ENCODE measurements at places on chromosomes 2 and 18.

GRCh38 chr18:38576916-38577315, 1011.3 kb upstream of the CELF4 start:
- no peaks in the 10 kb centered on the region for H3K4me1 ChIP-seq
- DNase-seq: no peak
- no peaks in the 10 kb centered on the region for H3K27me3 ChIP-seq
- H3K4me3 ChIP-seq: no peak overlapping the region

- H3K36me3 ChIP-seq: no peaks in the 10 kb centered on the region
- H3K4me3 ChIP-seq: no peak overlapping the region
- peak; percentile 83 for DNase-seq
- peak overlapping the region; percentile 31 for H3K27ac ChIP-seq
Measured at GRCh38 chr2:47310801-47311560, 92.0 kb upstream of the MSH2 start.

GRCh38 chr2:106163948-106164545, 30.1 kb downstream of the UXS1 start:
- no peak for DNase-seq
- no peaks in the 10 kb centered on the region for H3K4me1 ChIP-seq
- H3K4me3 ChIP-seq: no peak overlapping the region
- no peaks in the 10 kb centered on the region for H3K36me3 ChIP-seq

GRCh38 chr2:114728372-114728771, 285.9 kb downstream of the DPP10 start:
- DNase-seq: no peak
- H3K4me3 ChIP-seq: no peak overlapping the region
- H3K27ac ChIP-seq: no peak overlapping the region

GRCh38 chr18:43651057-43651456, 373.8 kb upstream of the SYT4 start:
- H3K27me3 ChIP-seq: no peaks in the 10 kb centered on the region
- no peaks in the 10 kb centered on the region for H3K36me3 ChIP-seq
- no peak for DNase-seq
- no peak overlapping the region for H3K4me3 ChIP-seq

DNA sequence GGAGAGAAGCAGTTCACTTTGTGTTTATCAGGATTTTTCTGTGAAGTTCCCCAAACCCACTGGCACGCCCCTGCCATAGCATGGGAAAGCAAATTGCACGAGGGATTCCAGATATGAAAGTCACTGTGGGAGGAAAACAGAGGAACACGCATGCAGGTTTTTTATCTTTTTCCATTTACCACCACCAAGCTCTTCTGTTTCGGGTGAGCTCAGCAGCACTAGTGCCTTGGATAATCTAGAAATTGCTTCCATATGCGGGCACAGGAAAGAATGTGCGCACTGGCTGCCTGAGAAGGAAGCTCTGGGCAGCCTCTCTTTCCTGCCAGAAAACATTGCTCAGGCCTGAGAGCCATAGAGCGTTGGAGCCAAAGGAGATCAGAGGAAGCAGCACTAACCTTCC, 65.9 kb upstream of the WIPF1 start:
- H3K4me3 ChIP-seq: no peak overlapping the region
- peak; percentile 63 for DNase-seq
- H3K4me1 ChIP-seq: peaks cover 5% of the 10 kb centered on the region
- no peaks in the 10 kb centered on the region for H3K36me3 ChIP-seq

DNA sequence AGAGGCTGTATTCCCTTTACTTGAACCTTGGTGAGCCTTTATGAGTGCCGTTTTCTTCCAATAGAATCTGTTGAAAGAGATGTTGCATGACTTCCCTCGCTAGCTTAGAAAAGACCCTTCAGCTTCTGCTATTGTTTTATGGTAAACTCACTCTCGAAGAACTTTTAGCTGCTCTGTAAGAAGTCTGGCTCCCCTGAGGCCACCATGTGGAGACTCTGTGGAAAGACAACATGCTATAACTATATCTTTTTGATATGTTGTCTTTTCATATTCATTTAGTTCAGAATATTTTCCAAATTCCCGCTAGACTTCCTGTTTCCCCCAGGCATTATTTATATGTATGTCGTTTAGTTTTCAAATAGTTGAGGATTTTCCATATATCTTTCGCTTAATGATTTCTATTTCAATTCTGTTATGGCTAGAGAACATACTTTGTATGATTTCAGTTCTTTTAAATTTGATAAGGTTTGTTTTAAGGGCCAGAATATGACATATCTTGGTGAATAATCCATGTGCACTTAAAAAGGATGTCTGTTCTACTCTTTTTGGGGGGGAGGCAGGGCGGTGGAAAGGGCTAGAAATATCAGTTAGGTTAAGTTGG, 64.1 kb downstream of the PTPN4 start:
- H3K36me3 ChIP-seq: no peaks in the 10 kb centered on the region
- H3K27me3 ChIP-seq: no peaks in the 10 kb centered on the region
- no peak overlapping the region for H3K27ac ChIP-seq
- peaks cover 2% of the 10 kb centered on the region for H3K4me1 ChIP-seq
- no peak for DNase-seq
- H3K4me3 ChIP-seq: no peak overlapping the region

DNA sequence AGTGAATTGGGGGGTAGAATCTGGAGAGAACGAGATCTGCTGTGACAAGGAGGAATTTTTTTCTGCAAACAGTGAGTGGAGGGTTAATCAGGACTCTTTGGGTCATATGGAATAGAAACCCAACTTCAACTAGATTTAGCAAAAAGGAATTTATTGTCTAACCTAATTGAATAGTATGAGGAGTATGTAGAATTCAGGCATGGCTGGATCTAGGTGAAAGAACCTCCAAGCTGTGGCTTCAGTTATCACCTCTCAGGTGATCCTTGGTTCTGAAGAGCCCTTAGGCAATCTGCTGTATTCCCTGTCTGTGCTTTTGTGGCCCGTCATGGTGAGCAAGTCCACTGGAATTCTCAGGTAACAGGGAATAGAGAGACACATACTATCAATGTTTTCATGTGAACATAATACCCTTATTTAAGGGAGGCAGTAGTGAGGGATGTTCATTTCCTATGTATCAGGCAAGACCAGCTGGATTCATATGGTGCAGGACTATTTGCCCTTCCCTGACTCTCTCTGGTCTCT, 164.7 kb downstream of the ALPK2 start:
- no peaks in the 10 kb centered on the region for H3K36me3 ChIP-seq
- no peak overlapping the region for H3K4me3 ChIP-seq
- DNase-seq: no peak
- H3K4me1 ChIP-seq: no peaks in the 10 kb centered on the region
- no peak overlapping the region for H3K27ac ChIP-seq

DNA sequence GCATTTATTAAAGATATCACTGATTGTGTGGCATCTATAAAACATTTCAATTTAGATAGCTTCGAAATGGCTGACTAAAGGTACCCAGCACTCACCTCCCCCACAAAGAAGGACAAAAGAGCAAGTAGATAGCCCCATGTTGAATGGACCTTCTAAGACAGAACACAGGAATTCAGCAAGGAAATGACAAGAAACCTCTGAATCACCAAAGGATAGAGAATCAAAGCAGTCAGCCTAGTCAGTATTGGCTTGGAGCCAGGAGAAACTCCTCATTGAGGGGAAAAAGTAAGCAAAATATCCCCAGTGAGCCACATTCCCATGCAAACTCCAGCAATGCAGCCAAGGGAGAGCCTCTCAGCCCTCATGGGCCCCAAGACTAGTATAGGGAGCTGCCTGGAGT, 113.7 kb downstream of the BARD1 start:
- H3K36me3 ChIP-seq: no peaks in the 10 kb centered on the region
- H3K4me3 ChIP-seq: no peak overlapping the region
- no peaks in the 10 kb centered on the region for H3K4me1 ChIP-seq
- no peak overlapping the region for H3K27ac ChIP-seq

GRCh38 chr2:161042990-161043625, 117.1 kb upstream of the TANK start:
- no peak overlapping the region for H3K4me3 ChIP-seq
- no peak overlapping the region for H3K27ac ChIP-seq
- H3K27me3 ChIP-seq: no peaks in the 10 kb centered on the region
- no peaks in the 10 kb centered on the region for H3K4me1 ChIP-seq

- DNase-seq: no peak
- no peak overlapping the region for H3K27ac ChIP-seq
Measured at GRCh38 chr2:71906357-71906973, 241.2 kb downstream of the CYP26B1 start.

GRCh38 chr2:170715062-170715931, at the start of gene SP5:
SP5 (plus strand) TSS chr2:170715337; CDS start chr2:170715513, 176 bp downstream.
- peak within 1 kb of the TSS; percentile 53 for H3K4me3 ChIP-seq
- H3K36me3 ChIP-seq: no peaks in the 10 kb centered on the region
- DNase-seq: peak; percentile 50
- H3K27me3 ChIP-seq: no peaks in the 10 kb centered on the region

GRCh38 chr2:42876326-42876751, 84.0 kb upstream of the HAAO start:
- H3K36me3 ChIP-seq: no peaks in the 10 kb centered on the region
- no peak for DNase-seq
- no peaks in the 10 kb centered on the region for H3K4me1 ChIP-seq
- H3K27me3 ChIP-seq: no peaks in the 10 kb centered on the region
- H3K27ac ChIP-seq: no peak overlapping the region

- no peak overlapping the region for H3K4me3 ChIP-seq
- H3K4me1 ChIP-seq: no peaks in the 10 kb centered on the region
- no peak overlapping the region for H3K27ac ChIP-seq
- H3K36me3 ChIP-seq: no peaks in the 10 kb centered on the region
- no peaks in the 10 kb centered on the region for H3K27me3 ChIP-seq
Measured at GRCh38 chr18:10285283-10285640, 169.2 kb upstream of the APCDD1 start.

GRCh38 chr2:43102366-43103092, 123.9 kb downstream of the ZFP36L2 start:
- H3K4me3 ChIP-seq: no peak overlapping the region
- H3K27ac ChIP-seq: peak overlapping the region; percentile 76
- no peaks in the 10 kb centered on the region for H3K4me1 ChIP-seq
- no peak for DNase-seq
- no peaks in the 10 kb centered on the region for H3K36me3 ChIP-seq

DNA sequence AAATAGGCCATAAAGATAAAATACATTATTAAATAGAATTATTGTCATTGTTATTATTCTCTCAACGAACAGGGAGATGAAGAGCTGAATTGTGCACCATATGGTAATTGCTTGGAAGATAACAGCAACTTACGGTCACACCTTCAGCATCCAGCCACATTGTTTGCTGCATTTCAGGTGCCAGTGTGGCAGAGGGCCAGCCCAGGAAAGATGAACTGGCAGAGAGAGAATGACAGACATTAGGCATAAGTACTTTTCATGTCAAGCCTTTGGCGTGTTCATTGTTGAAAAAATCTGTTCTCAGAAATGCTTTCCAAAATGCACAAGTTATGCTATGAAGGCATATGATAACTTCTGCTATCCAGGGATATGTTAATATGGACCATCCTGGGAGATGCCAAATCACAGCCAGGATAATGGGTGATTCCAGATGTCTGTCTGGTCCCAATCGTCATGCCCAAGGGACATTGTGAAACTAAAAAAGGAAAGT, 748.6 kb upstream of the PIK3C3 start:
- no peak overlapping the region for H3K4me3 ChIP-seq
- DNase-seq: no peak
- H3K4me1 ChIP-seq: no peaks in the 10 kb centered on the region
- no peaks in the 10 kb centered on the region for H3K27me3 ChIP-seq
- H3K27ac ChIP-seq: no peak overlapping the region
- no peaks in the 10 kb centered on the region for H3K36me3 ChIP-seq

DNA sequence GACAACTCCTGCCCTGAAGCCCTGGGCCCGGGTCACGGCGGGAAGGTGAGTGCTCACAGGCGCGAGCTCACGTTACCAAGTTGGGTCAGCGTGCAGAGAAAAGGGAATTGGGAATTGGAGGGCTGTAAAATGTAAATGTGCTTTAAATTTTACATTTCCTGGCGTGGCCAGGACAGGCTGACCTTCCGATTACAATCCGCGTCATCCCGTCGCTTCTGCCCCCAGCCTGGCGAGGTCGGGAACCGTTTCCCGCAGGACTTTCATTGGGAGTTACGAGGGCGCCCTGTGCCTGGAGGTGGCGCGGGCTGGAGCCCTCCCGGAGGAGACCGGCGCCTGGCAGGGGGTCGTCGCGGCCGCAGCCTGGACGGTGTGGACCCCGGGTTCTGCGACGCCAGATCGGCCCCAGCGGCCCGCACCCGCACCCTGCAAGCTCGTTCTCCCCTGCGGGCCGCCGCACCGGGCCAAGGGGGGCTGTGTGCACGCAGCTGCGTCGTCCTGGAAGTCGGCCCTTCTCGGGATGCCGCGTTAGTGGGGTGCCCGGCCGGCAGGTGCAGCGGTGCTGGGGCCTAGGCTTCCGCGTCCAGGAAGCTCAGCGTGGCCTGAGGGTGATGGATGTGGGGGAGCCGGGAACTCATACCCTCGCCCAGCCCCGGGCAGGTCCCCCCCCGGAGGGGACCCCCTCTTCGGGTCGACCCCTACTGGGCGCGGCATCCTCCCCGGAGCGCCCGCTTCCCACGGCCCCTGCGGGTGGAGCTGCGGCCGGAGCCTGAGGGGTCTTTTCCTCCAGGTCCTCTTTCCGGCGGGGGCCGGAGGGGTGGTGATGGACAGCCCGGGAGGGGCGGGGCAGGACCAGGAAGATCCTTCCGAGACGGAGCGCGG, 63.9 kb downstream of the LRRFIP1 start:
- H3K36me3 ChIP-seq: no peaks in the 10 kb centered on the region
- DNase-seq: no peak
- H3K27ac ChIP-seq: peak overlapping the region; percentile 81
- peaks cover 3% of the 10 kb centered on the region for H3K4me1 ChIP-seq
- H3K27me3 ChIP-seq: no peaks in the 10 kb centered on the region

DNA sequence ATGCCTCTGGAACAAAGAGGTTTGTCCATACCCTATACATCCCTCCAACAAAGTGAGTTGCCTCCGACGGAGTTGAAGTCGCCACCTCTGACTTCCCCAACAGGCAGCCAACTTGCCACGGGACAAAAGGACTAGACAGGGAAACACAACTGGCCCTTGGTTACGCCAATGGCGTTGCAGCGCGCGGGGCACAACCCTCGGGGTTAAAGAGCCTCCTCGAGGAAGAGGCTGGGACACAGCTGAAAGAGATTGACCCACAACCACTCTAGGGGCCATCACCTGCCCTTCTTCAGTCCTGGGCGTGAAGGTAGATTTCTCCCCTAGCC, 545 bp downstream of the GTF3C2 start:
- H3K4me1 ChIP-seq: no peaks in the 10 kb centered on the region
- peak overlapping the region; percentile 80 for H3K4me3 ChIP-seq
- H3K27ac ChIP-seq: no peak overlapping the region
- no peaks in the 10 kb centered on the region for H3K36me3 ChIP-seq
- peak; percentile 71 for DNase-seq

- H3K27ac ChIP-seq: no peak overlapping the region
- no peaks in the 10 kb centered on the region for H3K27me3 ChIP-seq
- H3K4me3 ChIP-seq: no peak overlapping the region
- H3K36me3 ChIP-seq: no peaks in the 10 kb centered on the region
Measured at GRCh38 chr2:71778936-71779773, 325.8 kb downstream of the DYSF start.

- H3K27me3 ChIP-seq: no peaks in the 10 kb centered on the region
- no peak overlapping the region for H3K27ac ChIP-seq
- H3K4me3 ChIP-seq: no peak overlapping the region
- H3K4me1 ChIP-seq: peaks cover 3% of the 10 kb centered on the region
- no peak for DNase-seq
- no peaks in the 10 kb centered on the region for H3K36me3 ChIP-seq
Measured at GRCh38 chr2:144358374-144358964, 161.4 kb downstream of the ZEB2 start.
